ENCODE measurements at places on chromosomes 6 and 20.

DNA sequence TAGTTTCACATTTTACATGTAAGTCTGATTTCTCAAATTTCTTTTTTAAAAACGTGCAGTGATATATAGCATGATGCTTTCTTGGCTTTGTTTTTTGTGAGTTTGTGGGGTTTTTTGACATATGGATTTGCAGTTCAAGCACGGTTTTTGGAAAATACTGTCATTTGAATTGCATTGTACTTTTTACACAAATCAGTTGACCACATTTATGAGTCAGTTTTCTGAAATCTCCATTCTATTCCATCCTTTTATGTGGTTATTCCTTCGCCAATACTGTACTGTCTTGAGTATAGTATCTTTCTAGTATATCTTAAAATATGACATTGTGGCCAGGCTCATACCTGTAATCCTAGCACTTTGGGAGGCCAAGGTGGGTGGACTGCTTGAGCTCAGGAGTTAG, 890.0 kb upstream of the CITED2 start:
- no peak for DNase-seq

DNA sequence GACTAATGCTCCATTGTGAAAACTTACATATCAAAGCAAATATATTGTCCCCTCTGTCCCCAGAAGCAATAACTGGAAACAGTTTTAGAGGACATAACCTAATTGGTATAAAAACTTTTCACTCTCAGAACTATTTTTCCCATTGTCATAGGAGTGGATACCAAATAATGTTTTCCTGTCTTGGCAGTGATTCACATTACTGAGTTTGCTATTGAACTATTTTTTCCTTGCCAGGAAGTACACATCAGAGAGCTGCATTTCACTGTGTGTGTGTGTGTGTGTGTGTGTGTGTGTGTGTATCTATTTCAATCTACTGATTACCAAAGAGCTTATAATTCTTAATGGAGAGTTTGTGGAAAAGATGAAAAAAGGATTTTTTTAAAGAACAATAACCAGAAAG, 45.4 kb downstream of the AKAP12 start:
- DNase-seq, result no peak

GRCh38 chr6:13907001-13907350, 17.8 kb upstream of the RNF182 start:
- DNase-seq, result no peak

GRCh38 chr20:15700147-15700765, 873.0 kb downstream of the KIF16B start:
- DNase-seq, result no peak

- no peak for DNase-seq
These were observed 777.0 kb downstream of the C6orf118 start for GRCh38 chr6:164532198-164533044.
